NCI-H460 (cell line): ENCODE measurements at places on chromosomes 4 and X.

- DNase-seq = no peak
These were observed 184.6 kb downstream of the OR13H1 start for GRCh38 chrX:131728295-131729145.

DNA sequence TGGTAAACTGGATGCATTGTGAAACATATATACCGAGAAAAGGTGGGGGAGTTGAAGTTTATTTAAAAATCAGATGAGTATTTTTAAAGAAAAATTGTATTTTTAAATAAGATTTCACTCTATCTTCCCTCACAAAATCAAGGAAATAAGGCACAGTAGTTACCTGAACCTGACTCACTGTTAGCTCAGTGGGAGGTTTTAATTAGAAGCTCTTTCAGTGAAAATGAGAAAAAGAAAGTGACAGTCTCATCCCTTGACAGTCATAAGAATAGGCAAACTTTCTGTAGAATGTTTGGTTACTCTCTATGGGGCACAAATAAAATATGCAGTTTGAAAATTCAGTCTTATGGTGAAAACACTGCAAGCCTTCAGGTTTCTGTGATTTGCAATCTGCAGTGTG is 49.7 kb downstream of the GRXCR1 start:
- no peak for DNase-seq

DNA sequence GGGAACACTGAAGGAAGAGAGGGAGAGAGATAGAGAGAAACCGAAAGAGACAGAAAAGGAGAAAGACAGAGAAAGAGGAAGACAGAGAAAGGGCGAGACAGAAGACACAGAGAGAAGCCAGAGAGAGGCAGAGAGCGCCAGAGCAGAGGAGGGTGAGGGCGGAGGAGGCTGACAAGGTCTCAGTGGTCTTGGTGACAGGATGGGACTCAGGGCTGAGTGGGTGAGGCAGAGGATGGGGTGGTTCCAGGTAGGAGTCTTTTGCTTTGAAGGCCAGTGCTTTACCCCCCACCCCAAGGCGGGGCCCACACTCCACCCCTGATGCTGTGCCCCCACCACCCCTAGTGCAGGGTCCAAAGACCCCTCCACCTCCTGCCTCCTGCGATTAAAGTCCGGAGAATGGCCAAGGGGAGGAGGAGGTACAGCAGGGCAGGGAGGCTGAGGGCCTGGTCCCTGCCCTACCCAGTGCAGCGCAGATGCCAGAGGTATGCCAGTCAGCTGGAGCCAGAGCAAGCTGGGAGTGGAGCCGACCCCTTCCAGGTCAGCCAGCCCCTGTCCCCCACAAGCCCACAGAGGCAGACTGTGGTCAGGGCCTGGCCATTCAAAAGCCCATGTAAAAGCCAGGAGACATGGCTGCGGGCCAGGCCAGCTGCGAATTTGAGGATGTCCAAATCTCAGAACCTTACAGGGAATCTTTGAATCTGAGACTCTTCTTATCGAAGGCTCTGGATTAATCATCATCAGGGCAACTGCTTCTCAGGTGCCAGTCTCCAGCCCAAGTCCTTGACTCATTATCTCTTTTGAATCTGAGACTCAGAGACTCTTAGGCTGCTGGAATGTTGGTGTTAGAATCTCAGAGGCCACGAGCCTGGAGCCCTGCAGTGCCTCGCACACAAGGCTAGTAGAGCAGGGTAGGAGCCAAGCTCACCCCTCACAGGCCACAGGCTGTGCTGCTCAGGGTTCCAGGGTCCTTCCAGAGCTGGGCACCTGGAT is 758 bp downstream of the IQSEC2 start:
- no peak for DNase-seq

- DNase-seq = no peak
These were observed 50.4 kb downstream of the SPARCL1 start for GRCh38 chr4:87478732-87479250.

DNA sequence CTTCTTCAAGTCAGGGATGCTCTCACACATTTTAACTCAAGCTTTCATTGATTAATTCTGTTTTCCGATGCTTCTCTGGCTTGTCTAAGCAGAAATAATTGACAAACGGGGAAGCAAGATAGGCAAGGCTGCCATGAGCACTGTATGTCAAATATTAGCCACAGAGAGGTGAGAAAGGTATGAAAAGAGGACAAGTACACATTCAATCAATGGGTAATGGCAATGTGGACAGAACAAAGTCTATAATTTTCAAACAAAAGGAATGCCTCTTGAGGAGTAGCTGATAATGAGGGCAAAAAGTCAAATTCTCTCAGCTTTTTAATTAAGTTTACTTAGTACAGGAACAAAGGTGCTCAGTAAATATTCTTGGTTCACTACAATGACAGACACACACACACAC is 19.6 kb downstream of the COX7B2 start:
- DNase-seq = no peak

DNA sequence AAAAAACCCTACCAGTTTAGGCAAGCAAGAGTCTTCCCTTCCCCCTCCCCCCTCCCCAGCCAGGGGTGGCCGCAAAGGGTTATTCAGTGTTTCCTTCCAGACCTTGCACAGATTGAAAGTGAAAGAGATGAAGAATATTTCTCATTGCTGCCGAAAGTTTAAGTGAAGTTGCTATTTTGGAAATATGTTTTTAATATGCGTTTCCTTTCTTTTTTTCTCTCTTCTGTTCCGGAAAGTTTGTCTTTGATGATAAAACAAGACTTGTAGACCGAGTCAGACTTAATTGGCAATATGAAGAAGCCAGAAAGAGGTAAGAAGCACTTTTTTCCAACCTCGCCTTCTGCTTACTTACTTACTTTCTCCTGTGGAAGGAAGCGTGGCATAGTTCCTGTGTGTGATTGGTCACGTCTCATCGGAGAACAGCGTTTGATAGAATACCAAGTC is 58.5 kb upstream of the CLCN4 start:
- DNase-seq = no peak

- no peak for DNase-seq
These were observed 141.0 kb downstream of the CORIN start for GRCh38 chr4:47696823-47697222.

- no peak for DNase-seq
These were observed 29.4 kb upstream of the CENPU start for GRCh38 chr4:184763150-184763780.

DNA sequence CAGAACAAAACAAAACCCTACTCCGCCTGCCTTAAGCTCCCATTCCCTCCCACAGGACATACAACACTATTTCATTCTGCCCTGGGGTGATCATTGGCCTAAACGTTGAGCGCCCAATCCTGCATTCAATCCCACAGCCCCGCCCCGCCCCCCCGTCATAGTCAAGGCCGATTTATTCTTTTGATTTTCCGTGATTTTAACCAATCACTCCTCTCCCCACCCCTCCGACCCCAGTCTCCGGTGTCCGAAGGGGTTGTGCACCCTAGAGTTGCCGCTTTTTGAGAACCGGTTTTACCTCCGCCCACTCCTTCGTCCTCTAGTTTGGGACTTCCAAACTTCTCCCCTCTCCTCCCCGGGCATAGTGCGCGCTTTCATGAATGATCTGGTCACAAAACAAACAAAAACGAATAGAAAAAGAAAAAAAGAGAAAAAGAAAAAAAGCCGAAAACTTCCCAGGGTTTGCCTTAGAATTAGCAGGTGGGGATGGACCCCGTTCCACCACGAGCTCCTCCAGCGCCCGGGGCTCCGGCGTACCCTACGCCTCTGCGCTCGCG is 446 bp upstream of the UBE2A start:
- DNase-seq = no peak

- DNase-seq = no peak
These were observed 84.7 kb downstream of the SH3BGRL start for GRCh38 chrX:81286608-81287007.

DNA sequence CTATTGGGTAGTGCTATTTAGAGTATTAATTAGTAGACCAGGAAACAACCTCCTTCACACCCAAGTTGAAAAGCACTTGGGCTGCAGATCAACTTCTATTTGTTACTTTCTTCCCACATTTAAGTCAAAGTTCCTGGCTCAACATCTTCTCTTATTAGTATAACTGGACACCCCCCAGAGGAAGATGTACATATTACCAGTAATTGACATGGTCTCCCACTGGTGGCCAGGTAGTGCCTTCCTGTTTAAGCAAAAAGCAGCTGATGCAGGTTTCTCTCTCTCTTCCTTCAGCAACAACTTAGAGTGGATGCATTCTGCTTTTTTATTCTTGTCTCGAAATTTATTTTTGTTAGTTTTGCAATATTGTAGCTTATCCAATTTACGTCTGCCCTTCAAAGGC is 438.1 kb downstream of the GBA3 start:
- DNase-seq = no peak

GRCh38 chr4:145694929-145695328 is 15.0 kb downstream of the C4orf51 start:
- no peak for DNase-seq

GRCh38 chrX:30364229-30364628 is 55.0 kb upstream of the NR0B1 start:
- DNase-seq = no peak

DNA sequence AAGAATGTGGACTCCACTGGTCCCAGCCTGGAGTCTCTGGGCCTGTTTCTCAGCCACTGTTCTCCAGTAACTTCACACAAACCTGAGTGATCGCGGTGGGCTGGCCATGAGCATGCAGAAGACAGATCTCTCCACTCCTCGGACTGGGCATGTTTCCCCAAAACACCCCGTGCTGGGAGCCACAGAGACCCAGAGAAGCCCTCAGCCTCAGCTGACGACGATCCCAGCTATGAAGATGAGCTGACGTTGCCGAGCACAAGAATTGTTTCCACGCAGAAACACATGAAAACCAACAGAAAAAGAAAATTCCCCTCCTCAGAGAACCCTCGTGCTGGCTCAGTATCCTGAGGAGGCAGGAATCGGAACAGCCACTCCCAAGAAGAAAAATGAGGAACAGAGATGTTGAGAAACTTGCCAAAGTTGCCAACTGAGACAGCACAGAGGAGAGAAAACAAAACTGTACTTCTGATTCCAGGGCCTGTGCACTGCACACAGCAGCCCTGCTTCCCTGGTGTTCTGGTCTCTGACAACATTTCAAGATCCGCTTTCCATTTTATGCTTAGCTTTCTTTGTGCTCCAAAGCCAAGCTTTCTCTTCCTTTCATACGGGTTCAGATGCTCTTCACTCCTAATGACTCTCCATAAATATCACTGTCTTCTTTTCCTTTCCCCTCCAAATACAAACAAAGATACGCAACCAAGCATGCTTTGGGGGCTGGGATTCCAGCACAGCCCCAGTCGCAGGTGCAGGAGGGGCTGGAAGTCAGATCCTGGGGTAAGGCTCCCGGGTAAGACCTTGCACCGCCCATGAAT is 81.4 kb downstream of the IRF2 start:
- no peak for DNase-seq

DNA sequence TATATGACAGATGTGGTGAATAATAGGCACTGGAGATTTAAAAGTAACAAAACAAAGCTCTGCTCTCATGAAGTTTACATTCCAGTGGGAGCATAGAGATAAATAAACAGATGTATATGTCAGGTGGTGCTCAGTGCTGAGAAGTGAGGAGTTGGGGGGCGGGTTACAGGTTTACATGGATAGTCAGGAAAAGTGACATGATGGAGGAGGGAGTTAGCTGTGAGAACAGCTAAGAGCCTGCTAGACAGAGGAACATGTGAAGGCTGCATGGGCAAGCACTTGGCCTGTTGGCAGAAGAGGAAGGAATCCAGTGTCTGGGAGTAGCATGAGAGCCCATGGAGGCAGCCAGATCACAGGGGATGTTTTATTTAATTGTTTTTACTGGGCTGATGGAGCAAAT is 10.2 kb upstream of the TMEM156 start:
- DNase-seq = no peak

DNA sequence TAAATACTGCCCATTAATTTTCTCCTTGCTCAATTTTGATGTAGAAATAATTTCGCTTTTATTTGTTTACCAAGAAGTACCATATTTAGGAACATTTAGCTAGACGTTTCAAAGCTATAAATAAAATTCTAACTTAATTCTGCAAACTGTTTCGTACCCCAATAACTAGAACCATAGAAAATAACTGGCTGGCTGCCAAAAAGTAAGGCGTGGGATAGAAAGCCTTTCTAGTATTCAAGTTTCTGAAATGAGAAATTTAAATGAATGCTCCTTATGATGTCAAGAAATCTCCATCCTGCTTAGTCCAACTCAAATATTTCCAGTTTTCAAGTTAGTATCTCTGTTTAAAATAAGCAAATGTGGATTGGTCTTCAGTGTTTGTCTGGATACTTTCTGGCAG is 167.4 kb downstream of the FBXO8 start:
- DNase-seq = no peak

DNA sequence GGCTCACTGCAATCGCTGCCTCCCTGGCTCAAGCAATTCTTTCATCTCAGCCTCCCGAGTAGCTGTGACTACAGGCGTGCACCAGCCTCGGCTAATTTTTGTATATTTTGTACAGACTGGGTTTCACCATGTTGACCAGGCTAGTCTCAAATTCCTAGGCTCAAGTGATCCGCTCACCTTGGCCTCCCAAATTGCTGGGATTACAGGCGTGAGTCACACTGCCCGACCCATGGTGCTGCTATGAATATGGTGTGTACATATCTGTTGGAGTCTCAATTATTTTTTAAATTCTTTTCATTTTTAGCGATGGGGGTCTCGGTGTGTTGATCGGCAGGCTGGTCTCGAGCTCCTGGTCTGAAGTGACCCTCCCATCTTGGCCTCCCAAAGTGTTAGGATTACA is 78.0 kb upstream of the PRKX start:
- no peak for DNase-seq

GRCh38 chr4:6901669-6902317 is 7.8 kb upstream of the TBC1D14 start:
- DNase-seq = no peak

GRCh38 chr4:131603705-131604104 is 1545.4 kb upstream of the PCDH10 start:
- no peak for DNase-seq

DNA sequence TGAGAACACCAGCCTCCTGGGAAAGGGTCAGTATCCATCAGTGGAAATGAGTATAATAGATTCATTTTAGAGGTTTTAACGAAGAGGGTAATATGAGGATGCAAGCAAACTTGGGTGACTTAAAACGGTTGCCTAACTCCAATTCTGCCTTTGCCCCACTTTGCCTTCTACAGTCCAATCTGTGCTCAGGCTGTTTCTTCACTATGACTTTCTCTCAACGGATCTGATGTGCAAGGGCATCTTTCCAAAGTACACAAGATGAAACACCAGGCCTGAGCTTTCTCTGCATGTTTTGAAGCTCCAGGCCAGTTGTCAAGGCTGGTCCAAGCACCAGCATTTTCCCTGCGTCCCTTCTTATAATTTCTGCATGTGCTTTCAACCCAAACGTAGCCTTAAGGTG is 68.0 kb upstream of the TMEM164 start:
- DNase-seq = no peak

DNA sequence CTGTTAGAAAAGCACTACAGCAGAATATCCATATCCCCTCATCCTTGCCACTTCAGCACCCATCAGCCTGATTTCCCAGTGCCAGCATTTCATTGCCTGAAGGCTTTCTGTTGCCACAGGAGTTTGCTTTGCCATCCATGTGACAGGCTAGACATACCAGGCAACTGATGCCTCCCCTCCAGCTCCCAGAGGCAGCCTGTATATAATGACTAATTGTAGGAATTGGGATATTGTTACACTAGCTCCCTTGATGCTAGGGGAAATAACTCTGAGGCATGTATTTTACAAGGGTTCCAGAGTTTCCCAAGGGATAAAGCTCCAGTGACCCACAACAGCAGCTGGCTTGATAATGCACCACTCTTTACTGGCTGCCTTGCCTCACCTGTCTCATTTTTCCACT is 608.0 kb upstream of the FTHL17 start:
- DNase-seq = no peak
